Right hindlimb (tissue), 1 donor: ENCODE measurements at places on chromosomes 4 and X.

GRCh38 chr4:171565130-171565788 is 247.9 kb upstream of the GALNTL6 start:
- no peak for DNase-seq

- DNase-seq: no peak
Observed at GRCh38 chrX:40149286-40150175, 51.8 kb upstream of the BCOR start.

DNA sequence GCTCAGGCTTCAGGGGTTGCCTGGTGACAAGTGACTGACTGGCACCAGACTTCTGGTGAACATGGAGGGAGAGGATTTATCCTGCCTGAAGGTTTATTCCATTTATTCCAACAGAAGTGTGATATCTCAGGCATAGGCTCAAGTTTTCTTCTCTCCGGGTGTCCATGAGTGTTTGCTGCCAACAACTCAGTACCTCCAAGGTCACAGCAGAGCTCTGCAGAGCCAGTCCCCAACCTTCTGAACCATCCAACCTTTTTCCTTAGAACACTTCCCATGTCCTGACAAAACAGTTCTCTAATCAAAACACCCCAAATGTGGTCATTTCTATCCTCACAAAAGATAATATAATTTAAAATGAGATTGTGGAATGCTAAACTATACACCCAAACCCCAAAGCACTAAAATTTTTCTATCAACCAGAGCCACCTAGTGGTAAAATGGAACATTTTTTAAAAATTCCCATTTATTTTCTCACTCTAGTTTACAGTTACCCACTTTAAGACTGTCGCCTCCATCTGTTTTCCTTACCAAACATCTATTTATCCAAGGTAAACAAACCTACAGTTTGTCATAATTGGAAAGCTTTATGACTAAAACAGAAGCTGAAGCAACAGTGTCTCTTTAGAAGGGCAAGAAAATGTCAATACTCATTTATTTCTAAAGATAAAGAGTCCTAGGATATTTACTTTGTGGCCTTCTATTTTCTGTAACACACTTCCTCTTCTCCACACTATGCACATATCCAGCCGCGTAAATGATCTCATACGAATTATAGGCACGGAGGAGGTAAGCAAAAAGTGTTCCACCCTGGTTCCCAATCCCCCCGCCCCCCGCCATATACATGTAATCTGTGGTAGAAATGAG is 39.5 kb downstream of the TMEM154 start:
- no peak for DNase-seq

DNA sequence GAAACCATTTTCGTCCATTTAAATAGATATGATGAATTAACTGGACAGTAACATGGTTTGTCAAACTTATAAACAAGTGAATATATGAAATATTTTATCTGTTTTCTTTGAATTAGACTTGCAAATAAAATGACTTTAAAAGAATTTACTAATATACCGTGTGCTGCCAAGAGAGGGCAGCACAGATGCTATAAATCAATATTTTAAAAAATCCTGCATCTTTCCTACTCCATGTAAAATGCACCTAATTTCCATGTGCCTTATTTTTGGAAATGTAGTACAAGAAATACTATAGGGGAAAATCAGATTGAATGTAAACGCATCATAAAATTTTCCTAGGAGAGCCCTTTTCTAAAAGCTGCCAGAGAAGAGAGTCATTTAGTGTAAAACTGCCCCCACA is 62.2 kb downstream of the PRKX start:
- DNase-seq: no peak

GRCh38 chr4:77232653-77233052 is 75.6 kb downstream of the CCNG2 start:
- DNase-seq: no peak

GRCh38 chrX:9180623-9181022 is 146.7 kb upstream of the FAM9B start:
- DNase-seq: no peak

DNA sequence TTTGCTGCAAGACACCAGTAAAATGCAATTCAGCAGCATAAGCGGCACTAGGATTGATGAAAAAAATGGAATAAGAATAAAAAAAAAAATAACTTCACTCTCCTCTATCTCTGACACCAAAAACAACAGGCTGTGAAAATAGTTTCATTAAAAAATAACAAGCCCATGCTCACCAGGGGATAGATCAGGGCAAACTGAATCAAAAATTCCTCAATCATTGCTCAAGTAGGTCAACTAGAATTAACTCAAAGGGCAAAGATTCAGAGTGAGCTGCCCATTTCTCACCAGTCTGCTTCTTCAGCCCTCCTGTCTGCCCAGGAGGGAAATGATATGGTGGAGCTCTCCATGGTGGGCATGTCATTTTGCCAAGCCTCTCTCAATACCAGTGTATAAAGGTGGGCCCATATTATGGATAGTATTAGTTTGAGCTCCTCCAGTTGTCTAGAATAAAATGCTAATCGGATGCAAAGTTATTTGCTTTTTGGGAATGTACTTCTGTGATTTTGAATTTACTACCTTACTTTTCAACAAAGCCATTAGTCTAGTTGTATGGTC is 153.9 kb downstream of the UNC5C start:
- DNase-seq: no peak

GRCh38 chr4:151227731-151228130 is 49.2 kb upstream of the PRSS48 start:
- peak; percentile 89 for DNase-seq

GRCh38 chrX:120140293-120140981 is 18.0 kb upstream of the RHOXF2 start:
- no peak for DNase-seq

- no peak for DNase-seq
Observed at GRCh38 chrX:38718311-38718710, 82.9 kb upstream of the MID1IP1 start.

DNA sequence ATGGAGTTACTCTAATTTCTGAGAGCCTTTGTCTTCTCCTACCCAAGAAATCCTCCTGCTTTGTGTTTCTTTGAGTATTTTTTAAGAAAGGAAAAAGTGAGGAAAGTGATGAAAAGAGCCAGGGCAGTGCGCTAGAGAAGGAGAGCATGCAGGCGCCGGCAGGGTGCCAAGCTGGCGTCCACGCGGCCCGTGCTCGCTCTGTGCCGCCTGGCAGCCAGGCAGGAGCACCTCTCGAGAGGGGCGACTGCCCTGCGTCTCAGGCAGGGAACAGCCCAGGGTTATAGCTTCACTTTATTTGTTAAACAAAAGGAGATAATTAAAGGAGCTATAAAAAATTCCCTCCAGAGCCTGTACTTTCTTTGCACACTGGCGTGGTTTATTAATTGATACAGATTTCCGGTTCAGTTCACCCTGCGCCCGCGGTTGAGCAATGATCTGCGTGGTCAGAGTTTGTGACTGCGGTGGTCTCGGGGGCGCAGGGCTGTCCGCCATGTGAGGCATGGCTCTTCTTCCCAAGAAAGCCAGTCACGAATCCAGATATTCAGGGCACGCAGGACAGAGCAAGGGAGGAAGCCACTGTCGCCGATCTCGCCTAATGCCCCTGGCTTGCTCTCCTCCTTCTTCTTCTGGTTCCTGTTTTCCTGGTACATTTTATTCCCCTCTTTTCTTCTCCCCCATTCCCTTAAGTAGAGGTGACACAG is 110.8 kb upstream of the PAQR3 start:
- DNase-seq: no peak

GRCh38 chr4:153366486-153366885 is 22.0 kb downstream of the MND1 start:
- no peak for DNase-seq

DNA sequence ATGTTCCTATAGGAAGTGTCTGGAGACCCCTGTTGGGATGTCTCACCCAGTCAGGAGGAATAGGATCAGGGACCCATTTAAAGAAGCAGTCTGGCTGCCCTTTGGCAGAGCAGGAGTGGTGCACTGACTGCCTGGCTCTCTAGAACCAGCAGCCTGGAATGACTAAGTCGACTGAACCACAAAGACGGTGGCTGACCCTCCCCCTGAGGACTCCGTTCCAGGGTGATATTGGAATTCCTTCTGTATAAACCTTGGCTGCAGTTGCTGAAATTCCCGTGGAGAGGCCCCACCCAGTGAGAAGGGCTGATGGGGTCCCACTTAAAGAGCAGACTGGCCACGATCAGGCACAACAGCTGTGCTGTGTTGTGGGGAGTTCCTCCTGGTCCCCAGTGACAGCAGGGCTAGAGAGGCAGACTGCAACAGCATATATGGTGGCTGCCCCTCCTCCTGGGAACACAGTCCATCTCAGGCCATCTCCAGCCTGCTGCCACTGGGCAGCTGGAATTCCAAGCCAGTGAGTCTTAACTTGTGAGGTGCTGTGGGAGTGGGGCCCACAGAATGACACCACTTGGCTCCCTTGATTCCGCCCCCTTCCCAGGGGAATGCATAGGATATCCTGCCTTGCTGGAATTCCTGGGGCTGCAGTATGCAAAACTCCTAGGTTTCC is 41.8 kb upstream of the RLIM start:
- no peak for DNase-seq

DNA sequence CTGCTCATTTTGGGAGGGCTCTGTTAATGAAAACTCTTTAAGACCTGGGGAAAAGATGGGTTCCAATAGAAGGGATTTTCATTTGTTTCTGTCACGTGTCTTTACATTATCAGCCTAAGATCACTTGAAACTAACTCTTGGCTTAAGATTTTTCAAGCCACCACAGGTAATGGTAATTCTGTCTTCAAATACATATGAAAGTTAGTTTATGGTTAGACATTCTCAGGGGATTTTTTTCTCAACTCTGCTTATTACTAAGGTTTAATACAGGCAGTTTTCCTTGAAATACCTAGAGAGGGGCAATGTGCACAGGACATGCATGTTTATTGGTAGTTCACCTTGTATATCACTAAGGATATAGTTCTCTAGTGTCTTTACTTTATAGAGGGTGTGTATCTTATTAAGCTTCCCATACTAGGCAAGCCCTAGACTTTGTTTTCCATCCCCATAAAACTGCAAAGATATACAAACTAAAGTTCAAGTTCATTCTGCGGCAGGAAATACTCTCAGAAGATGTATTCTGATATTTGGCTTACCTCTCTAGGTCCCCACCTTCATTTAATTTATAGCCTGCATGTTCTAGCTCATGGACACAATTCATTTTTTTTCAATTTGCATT is 38.2 kb upstream of the MYOZ2 start:
- no peak for DNase-seq

DNA sequence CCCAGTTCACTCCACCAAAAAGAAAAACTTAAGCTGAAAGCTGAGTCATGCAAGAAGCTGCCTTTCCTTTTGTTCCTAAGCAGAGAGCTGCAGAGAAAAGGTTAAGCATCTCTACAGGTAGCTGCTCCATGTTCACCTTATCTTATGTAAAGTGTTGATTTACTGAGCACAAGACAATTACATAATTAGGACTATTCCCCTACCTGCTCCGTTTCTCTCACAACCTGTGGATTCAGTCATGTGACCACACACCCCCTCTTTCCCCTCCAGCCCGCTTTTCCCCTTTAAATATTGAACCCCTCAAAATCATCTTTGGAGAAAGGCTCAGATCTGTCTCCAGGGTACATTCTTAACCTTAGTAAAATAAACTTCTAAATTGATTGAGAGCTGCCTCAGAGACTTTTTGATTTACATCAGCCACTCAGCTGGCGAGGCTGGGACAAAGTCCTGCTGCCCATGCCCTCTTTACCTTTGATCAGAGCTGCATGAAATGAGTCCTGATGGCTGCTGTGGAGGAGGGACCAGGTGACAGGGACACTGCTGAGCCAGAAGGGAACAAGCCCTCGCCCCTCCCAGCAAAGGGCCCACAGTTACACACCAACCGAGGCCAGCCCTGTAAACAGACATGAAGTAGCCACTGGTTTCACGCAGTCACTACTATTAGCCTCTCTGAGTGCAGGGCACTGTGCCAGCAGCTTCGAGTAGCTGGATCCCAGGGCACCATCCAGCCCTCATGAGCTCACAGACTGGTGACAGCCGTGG is 53.9 kb upstream of the C4orf50 start:
- DNase-seq: no peak

DNA sequence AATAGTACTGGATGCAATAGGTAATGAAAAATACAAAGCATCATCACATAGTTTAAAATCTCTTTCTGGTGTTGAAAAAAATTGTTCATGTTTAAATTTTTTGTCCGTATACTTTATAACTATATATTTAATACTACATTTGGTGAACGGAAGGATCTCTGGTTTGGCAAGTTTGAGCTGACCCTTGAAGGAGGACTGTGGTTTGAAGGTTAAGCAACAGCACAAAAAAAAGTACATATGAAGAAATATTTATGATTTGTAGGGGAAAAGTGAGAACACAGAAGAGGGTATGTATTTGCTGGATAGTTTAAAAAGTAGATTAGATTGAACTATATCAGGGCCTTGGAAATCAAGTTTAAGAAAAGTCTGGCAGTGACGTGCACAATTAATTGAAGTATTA is 13.3 kb downstream of the SRP72 start:
- no peak for DNase-seq

GRCh38 chrX:136170139-136170800 is 22.9 kb downstream of the FHL1 start:
- DNase-seq: no peak

DNA sequence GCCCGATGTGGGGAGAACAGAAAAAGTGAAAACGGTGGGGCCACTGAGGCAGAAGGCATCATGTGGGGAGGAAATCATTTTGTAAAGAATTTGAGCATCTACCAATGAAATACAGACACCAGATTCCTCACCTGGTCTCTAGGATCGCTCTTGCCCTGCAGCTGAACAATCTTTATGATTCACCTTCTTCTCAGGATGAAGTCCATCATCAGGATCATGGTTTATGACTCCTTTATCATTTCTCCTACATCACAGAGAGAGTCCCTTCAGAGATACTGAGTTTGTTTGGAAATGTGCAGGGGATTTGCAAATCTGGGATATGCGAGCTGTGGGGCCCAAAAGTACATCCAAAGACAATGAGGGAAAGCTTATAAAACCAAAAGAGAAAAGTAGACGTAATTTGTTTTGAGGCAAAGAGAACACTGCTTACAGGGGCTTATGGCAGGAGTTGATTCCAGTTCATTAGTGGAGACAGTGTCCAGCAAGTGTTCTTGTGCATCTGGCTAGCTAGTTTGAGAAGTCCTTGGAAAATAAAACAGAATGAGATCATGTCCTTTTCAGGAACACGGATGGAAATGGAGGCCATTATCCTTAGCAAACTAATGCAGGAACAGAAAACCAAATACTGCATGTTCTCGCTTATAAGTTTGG is 15.3 kb upstream of the ANXA5 start:
- no peak for DNase-seq

DNA sequence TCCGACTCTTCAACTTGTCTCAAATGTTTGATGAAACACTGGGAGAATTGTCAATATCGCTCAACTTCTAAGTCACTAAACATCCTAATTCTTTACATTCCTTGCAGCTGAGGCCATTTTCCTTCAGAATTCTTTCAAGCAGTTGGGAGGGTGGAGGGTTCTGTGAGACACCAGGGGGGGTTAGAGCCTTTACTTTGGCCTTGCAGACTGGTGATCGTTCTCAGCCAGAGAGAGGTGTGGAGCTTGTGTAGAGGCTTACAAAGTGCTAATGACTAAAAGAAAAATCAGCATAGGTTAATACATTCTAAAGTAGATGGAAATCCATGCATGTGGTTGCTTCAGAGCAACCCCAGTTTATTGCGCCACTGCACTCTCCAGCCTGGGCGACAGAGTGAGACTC is 21.3 kb upstream of the SOX3 start:
- no peak for DNase-seq
